Stimulated activated CD4-positive, alpha-beta T cell treated with anti-CD3 and anti-CD28 coated beads, Interleukin-1b, Interleukin-23, amount 100 ng/mL, for 48 hours (primary cell): ENCODE measurements at places on chromosomes 16 and 17.

DNA sequence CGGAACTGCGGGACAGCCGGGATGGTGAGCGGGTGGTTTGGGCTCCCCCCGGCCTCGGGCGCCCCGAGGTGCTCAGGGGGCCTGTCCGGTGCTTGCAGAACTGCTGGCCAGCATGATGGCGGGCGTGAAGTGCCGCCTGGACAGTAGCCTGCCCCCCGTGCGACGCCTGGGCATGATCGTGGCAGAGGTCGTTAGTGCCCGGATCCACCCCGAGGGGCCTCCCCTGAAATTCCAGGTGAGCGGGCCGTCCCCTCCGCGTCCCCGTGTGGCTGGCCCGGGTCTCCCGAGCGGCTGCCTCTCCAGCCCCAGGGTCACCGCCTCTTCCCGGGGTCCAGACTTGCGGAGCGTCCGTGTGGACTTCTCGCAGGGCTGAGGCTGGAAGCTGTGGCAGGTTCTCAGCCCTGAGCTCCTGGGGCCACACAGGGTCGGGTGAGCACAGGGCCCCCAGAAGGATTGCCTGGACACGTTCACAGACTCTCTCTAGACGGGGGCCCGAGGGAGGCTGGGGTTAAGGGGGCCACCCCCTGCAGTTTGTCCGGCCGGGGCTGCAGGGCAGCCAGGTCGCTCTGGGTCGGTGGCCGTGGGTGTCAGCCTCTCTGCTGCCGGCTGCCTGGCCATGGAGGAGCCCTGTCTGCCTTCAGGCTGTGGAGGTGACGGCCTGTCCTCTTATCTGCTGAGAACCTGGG lies 7.4 kb downstream of the TELO2 start:
- DNase-seq, result no peak

DNA sequence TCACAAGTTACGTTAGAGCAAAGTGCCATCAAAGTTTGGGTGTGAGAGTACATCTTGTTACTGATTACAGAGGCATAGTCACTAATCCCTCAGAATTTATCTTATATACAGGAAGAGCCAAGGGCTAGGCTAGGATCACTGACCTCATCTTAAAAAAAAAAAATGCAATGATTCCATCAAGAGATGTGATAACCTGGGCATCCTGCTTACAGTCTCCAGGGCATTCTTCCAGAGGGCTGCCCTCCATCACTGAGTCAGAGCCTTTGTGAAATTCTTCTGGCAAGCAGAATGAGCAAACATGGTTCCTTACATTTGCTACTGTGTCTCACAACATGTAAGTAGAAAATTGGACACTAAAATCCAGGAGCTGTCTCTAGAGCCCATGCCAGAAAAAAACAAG lies 410.6 kb downstream of the ZFHX3 start:
- no peak for DNase-seq

DNA sequence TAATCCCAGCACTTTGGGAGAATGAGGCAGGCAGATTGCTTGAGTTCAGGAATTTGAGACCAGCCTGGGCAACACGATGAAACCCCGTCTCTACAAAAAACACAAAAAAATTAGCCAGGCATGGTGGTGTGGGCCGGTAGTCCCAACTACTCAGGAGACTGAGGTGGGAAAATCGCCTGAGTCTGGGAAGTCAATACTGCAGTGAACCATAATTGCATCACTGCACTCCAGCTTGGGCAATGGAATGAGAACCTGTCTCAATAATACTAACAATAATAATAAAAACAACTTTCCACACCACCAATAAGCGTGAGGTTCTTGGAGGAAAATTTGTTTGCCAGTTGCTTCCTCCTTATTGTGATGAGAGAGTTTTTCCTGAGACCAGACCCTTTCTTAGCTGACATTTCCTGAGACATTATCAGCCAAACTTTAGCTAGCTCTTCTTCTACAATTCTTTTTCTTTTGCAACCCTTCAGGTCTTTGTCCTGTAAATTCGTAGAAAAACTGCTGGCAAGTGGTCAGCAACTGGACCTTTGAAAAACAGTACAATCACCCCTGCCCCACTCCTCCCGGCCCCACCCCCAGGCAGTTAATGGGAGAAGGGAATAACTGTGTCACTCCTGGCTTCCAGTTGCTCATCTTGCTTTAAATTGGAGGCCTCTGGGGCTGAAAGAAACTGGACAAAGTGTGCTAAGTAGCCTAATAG lies 3.5 kb upstream of the EZH1 start:
- DNase-seq, result no peak

DNA sequence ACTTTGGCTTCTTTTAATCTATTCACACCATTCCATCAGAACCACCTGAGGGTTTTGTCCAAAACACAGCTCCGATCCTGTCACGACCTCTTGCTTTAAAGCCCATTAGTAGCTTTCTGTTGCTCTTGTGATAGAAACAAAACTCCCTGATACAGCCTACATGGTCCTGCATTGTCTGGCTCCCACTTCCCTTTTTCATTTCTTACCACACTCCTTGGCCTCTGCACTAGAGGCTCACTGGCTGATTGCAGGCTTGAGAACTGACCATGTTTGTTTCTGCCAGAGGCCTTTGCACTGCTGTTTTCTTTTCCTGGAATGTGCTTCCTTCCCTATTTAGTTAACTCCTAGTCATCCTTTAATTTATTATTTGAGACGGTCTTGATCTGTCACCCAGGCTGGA lies 23.7 kb downstream of the IST1 start:
- no peak for DNase-seq

DNA sequence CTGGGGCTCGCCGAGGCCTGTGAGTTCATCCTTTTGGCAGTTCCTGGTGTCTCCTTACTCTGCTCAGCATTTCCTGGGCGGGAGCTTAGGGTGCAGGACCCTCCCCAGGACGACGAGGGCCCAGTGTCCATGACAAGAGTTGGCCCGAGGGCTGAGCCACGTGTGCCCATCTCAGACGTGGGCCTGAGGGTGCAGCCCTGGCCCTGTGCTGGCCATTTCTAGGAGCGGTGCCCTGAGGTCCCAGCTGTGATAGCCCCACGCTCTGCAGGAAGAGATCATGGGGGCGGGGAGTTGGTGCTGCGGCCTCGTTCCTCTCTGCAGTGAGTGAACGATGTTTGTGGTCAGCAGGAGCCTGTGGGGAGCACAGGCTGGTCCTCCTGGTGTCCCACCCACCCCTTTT lies 6.0 kb upstream of the MC1R start:
- DNase-seq, result no peak

- no peak for DNase-seq
Observed at GRCh38 chr17:69565447-69565846, 150.9 kb downstream of the MAP2K6 start.

GRCh38 chr16:19130852-19131824 lies 17.4 kb downstream of the ITPRIPL2 start:
- DNase-seq, result no peak

DNA sequence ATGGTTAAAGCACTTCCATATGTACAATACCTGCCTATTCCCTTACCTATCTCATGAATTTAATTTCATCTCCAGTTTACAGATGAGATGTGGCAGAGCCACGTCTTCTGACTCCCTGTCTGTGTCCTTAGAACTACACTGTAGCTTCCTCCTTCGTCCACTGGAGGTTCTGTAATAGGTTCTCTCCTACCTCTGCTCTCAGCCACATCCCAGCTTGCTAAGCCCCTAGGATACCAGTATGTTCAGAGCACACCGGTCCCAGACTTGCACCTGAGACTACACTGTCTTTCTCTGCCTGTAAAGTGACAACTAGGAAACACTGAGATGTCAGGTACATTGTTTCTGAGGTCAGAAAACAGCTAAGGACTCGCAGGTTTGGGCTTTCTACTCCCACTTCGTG lies 3.8 kb upstream of the RASL10B start:
- DNase-seq, result no peak

DNA sequence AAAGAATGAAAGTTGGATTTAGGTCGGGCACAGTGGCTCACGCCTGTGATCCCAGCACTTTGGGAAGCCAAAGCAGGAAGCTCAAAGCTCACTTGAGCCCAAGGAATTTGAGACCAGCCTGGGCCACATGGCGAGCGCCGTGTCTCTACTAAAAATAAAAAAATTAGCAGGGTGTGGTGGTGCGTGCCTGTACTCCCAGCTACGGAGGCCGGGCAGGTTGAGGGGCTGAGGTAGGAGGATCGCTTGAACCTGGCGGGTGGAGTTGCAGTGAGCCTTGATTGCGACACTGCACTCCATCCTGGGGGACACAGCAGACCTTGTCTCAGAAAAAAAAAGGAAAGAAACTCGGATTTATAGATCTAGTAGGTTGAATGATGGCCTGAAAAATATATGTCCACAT lies 37.4 kb upstream of the RPH3AL start:
- DNase-seq, result no peak

GRCh38 chr16:48432136-48432535 lies 46.9 kb upstream of the SIAH1 start:
- no peak for DNase-seq

DNA sequence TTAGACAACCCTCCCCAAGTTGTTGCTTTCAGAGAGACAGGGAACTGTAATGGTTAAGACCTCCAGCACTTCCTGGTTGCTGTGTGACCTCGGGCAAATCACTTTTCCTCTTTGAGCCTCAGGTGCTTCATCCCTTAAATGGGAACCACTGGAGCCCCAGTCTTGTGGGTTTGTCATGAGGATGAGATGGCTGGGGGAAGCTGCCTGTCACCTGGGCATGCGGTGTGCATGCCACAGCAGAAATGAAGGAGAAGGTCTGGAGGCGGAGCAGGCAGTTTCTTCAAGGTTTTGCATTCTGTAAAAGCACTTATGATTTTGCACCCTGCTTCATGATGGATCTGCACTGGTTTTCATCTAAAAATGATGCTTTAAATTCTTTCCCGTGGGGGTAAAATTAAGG lies 22.1 kb downstream of the NAGPA start:
- no peak for DNase-seq

DNA sequence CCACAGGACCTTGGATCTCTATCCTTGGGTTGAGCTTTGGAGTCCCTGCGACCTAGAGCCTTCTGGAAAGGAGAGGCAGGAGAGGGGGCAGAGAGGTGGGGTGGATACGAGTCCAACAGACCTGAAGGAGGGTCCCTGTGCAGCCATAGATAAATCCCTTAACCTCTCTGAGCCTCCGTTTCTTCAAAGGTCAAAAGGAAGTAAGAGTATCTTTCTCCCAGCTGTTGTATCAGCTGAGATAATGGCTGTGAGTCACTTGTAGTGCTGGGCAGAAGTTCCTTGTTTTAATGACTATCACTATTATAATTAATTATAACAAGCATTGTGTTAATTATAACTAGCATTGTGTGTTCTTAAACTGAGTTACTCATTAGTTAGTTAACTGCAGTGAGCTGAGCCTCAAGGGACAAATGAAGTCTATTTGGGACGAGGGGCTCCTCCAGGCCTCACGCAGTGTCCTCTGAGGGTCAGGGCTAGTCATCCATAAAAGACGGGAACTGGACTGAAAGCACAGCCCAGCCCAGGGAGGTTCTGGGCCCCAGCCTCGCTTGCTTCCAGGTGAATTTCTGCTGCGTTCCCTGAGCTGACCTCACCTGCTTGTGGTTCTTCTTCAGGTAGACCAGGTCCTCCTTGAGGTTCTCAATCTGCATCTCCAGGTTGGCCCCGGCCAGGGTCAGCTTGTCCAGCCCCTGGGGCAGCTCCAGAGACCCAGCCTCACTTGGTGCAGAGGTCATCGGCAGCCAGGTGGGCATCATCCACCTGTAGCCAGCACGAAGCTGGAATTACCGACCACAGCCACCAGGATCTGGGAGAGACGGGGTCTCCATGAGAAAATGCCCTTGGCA lies 5.7 kb upstream of the KRT17 start:
- no peak for DNase-seq

- no peak for DNase-seq
Observed at GRCh38 chr17:42535155-42536047, 640 bp upstream of the NAGLU start.

- no peak for DNase-seq
Observed at GRCh38 chr17:28812748-28813377, 29.7 kb downstream of the FAM222B start.

GRCh38 chr17:39564211-39564848 lies 43.4 kb downstream of the NEUROD2 start:
- no peak for DNase-seq

DNA sequence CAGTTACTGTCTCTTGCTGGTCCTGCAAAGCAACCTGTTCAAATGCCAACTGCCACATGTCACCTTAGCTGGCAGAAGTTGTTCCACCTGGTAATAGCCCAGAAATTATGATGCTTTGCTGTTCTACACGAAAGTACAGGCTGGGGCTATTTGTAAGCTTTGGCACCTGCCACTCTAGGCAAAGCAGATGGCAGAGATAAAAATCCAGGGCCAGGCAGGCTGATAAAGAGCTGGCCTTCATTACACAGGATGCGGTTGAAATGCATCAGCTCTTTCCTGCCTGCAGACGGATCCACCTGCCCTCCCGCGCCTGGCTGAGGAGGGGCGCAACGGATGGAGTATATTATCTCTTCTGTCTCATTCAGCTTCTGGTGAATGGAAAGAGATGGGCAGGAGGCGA lies 29.3 kb upstream of the KDM8 start:
- peak; percentile 56 for DNase-seq

DNA sequence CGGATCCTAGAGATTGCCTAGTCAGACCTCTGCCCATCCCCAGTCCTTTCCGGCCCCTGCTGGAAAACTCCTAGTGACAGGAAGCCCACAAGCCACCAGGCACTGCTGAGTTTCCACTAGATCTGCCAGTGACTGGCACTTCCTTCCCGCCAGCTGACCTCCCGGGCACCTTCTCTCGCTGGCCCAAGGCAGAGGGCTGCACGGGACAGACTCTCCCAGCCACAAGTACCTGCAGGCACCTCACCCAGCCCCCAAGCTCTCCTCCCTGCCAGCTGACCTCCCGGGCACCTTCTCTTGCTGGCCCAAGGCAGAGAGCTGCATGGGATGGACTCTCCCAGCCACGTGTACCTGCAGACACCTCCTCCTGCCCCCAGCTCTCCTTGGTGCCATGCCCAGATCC lies 66.3 kb upstream of the DOC2B start:
- no peak for DNase-seq

GRCh38 chr17:77754956-77755355 lies 203.5 kb upstream of the TNRC6C start:
- DNase-seq, result no peak

DNA sequence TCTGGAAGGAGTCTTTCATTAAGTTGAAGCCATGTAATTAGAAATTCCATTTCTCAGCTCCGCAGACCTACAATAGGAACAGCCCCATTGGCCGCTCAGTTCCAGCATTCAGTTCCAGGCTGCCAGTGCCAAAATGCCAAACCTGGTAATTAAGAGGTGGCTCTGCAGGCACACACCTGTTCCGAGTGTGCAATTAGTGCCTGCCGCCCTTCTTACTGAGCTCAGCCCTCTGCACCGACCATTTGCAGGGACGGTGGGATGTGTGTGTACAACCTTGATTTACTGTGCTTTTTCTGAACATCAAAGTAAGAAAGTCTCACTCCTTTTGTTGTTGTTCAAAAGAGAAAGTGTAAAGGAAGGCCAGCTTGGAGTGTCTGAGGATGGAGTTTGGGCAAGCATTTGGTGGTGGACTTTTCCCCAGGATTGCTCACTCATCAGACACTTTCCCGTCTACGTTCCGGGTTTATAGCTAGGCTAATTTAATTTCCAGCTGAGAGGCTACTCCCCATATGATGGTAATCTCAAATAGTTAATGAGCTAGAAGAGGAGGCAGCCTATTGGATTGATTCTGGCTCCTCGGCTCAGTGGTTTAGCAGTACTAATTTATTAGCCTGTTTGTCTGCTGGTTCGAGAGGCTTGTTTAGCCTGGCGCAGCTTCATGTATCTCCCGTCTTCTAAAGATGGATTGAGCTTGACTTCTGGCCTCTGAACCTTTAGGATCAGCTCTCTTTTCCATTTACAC lies 20.0 kb downstream of the HS3ST3B1 start:
- DNase-seq, result no peak

GRCh38 chr17:36641331-36641876 lies 40.0 kb downstream of the MRM1 start:
- no peak for DNase-seq

GRCh38 chr16:65024767-65025178 lies 97.1 kb downstream of the CDH11 start:
- no peak for DNase-seq
